Transverse colon (tissue), 4 donors: ENCODE measurements at places on chromosomes 7 and 10. TPM values are rescaled to one million over a fixed set of nuclear protein-coding genes. Genes with fewer than 3 reads are reported as not detected.

The CCDC146 gene
- total RNA-seq: 37.4 TPM

DNA sequence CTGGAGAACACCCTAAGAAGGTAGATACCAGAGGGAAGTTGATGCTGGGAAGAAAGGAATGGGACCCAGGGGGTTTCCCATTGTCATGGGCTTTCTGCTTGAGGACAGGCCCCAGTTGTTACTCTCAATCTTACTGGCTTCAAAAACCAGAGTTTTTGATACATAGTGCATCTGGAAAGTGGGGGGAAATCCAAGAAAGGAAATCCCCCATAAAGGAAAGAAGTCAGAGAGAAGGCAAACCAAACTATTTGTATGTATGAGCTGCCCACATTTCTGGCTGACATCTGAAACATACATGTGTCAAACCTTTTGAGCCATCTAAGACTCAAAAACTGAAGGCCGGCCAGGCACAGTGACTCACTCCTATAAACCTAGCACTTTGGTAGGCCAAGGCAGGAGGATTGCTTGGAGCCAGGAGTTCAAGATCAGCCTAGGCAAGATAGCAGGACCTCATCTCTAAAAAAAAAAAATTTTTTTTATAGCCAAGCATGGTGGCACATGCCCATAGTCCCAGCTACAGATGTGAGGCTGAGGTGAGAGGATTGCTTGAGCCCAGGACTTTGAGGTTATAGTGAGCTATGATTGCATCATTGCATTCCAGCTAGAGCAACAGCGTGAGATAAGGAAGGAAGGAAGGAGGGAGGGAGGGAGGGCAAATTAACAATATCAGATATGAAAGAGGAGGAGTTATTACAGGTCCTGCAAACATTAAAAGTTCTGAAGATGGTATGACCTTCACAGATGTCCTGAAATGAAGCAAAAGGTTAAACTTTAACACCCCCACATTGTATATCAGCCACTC lies 6.7 kb upstream of the COA1 start:
- no peak for DNase-seq

GRCh38 chr10:112851181-112851580 lies 98.9 kb upstream of the TCF7L2 start:
- no peak for DNase-seq

GRCh38 chr10:100519311-100520051 lies at the start of gene SEC31B:
SEC31B (minus strand) TSS chr10:100519861; CDS start chr10:100516952, 2,909 bp downstream.
- peak; percentile 17 for DNase-seq
